Fibroblast of villous mesenchyme (primary cell): ENCODE measurements at places on chromosomes 4 and X. TPM values are rescaled to one million over a fixed set of nuclear protein-coding genes. Genes with fewer than 3 reads are reported as not detected.

- DNase-seq: peak; percentile 47
Measured at GRCh38 chr4:113810906-113811305, 49.4 kb upstream of the CAMK2D start.

GRCh38 chr4:67109276-67109675, 436.0 kb downstream of the CENPC start:
- DNase-seq: no peak

- DNase-seq: no peak
Measured at GRCh38 chr4:89273741-89274141, 33.9 kb downstream of the GPRIN3 start.

Gene ZGRF1
- total RNA-seq: 10.0 and 15.1 TPM in 2 replicates

Gene CENPE
- total RNA-seq: 15.5 and 19.9 TPM in 2 replicates

Gene FSTL5
- total RNA-seq: 0.32 TPM in 1 of 2 replicates, not detected in the other

DNA sequence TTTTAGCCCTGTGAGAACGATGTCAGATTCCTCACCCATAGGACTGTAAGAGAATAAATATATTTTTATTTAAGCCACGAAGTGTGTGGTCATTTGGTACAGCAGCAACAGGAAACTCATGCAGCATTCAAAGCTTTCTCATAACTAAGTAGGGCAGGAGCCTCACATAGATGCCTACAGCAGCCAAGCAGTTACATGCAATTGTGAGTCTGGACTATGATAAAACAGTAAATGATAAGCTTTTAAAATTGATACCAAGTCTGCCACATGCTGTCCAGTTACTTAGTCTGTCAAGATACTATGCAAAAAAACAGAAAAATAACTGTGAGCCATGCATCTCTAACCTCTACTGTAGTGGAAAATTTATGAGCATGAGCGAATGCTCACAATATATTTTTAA, 359.6 kb downstream of the HS3ST1 start:
- no peak for DNase-seq

DNA sequence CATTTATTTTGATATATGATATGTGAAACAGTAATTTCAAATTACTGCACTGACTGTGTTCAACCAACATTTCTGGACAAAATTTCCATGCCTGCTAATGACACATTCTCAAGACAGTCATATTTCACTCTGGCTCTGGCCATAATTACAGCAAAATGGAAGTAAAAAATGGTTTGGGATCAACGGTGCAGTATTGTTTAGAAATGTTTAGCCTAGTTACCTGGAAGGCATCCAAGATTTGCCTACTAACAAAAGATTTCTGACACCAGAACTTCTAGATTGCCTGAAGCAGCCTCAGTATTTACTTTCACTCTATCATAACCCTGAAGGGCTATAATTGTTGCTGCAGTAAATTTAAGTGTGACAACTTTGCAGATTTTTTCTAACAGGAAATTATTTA, 416.3 kb downstream of the PCDH10 start:
- peak; percentile 24 for DNase-seq

Gene FOXO4
- 4.3 and 4.5 TPM in 2 replicates for total RNA-seq

GRCh38 chr4:169627307-169627706, 6.9 kb downstream of the CLCN3 start:
- no peak for DNase-seq

GRCh38 chr4:109044431-109044830, 258.0 kb downstream of the COL25A1 start:
- no peak for DNase-seq

- DNase-seq: peak; percentile 12
Measured at GRCh38 chr4:89800012-89800516, 36.9 kb downstream of the SNCA start.

Gene MAGEB3
- total RNA-seq: not detected in 2 replicates

Gene RHOXF2
- total RNA-seq: 0.32 TPM in 1 of 2 replicates, not detected in the other

DNA sequence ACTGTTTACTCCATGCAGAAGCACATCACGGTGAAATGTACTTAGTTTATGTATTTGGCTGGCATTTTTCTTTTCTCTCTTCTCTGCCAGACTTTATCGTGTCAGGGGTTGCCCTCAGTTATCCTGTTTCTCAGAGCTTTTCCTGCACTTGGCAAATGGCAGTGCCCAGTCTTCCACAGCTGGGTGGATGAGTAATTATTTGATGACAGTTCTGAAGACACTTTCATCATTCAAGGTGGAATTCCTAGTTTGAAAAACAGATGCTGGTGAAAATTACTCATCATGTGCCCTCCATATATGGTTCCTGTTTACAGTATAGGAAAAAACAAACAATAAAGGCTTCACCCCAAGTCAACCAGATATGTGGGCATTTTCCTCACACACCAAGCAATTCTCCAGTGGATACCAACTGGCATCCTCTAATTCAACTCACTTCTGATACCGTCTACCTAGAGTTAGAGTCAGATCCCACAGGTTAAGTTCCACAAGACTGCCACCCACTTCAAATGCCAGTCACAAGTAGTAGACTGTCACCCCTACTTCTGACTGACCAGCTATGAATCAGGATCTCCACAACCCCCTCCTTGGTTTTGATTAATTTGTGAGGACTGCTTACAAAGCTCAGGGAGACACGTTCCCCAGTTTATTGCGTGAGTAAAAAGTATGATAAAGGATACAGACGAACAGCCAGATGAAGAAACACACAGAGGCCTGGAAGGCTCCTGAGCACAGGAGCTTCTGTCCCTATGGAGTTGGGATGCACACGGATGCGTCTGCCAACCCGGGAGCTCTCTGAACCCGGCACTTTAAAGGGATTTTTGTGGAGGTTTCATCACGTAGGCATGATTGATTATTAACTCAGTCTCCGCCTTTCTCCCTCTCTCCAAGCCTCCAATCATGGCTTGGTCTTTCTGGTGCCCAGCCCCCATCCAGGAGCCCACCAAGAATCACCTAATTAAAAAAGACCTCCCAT, 72.9 kb downstream of the CLDN34 start:
- DNase-seq: peak; percentile 36

Gene IL2RG
- not detected in 2 replicates for total RNA-seq

Gene SLC7A11
- total RNA-seq: 74.1 and 94.1 TPM in 2 replicates

- peak; percentile 93 for DNase-seq
Measured at GRCh38 chr4:161577579-161578301, 586.1 kb downstream of the FSTL5 start.

- peak; percentile 36 for DNase-seq
Measured at GRCh38 chr4:73308286-73308685, 49.7 kb upstream of the ANKRD17 start.

GRCh38 chrX:131649741-131650140, 105.9 kb downstream of the OR13H1 start:
- DNase-seq: no peak

Gene PABPC5
- total RNA-seq: 1.3 TPM in 2 replicates

- DNase-seq: no peak
Measured at GRCh38 chr4:99324361-99324760, 3.2 kb upstream of the ADH1B start.

Gene SHOX
- not detected in 2 replicates for total RNA-seq

DNA sequence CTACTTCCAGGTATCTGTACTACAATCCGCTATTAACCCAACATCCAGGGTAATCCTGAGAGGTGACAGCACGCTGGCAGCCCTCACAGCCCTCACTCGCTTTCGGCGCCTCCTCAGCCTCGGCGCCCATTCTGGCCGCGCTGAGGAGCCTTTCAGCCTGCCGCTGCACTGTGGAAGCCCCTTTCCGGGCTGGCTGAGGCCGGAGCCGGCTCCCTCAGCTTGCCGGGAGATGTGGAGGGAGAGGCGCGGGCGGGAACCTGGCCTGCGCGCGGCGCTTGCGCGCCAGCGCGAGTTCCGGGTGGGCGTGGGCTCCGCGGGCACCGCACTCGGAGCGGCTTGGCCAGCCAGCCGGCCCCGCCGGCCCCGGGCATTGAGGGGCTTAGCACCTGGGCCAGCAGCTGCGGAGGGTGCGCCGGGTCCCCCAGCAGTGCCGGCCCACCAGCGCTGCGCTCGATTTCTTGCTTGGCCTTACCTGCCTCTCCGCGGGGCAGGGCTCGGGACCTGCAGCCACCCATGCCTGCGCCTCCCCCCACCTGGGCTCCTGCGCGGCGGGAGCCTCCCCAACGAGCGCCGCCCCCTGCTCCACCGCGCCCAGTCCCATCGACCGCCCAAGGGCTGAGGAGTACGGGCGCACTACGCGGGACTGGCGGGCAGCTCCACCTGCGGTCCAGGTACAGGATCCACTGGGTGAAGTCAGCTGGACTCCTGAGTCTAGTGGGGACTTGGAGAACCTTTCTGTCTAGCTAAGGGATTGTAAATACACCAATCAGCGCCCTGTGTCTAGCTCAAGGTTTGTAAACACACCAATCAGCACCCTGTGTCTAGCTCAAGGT, 87.3 kb downstream of the PRSS12 start:
- no peak for DNase-seq

DNA sequence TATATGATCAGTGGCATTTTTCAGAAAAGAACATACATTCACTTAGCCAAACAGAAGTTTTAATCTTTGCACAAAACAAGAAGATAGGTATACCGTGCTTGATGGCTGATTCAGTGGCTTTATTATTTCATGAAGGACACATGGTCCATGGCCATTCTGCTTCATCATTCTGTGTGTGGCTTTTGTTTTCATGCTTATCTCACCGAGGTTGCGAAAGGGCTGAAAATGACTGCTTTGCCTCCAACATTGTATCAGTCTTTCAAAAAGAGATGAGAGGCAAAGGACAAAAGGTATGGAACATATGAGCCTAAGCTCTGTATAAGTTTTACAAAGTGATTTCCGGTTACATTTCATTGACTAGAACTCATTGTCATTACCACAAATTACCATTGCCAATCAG, 541.1 kb downstream of the RAB28 start:
- DNase-seq: no peak

GRCh38 chrX:100717363-100717762, 14.6 kb downstream of the SYTL4 start:
- DNase-seq: no peak

Gene CXCL8
- 25.1 and 294 TPM in 2 replicates for total RNA-seq

Gene SMIM10
- total RNA-seq: 4.3 and 6.8 TPM in 2 replicates

Gene SH3TC1
- 3.9 and 13.9 TPM in 2 replicates for total RNA-seq
